ENCODE measurements at places on chromosomes 3 and 15.
A peak's percentile ranks its signal among the peaks of the same experiment; 100 is the strongest.

DNA sequence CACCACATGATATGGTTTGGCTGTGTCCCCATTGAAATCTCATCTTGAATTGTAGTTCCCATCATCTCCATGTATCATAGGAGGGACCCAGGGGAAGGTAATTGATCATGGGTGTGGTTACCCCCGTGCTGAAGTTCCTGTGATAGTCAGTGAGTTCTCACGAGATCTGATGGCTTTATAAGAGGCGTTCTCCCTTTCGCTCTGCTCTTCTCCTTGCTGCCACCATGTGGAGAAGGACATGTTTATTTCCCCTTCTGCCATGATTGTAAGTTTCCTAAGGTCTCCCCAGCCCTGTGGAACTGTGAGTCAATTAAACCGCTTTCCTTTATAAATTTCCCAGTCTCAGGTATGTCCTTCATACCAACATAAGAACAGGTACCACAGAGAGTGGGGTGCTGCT, 21.9 kb downstream of the OSTN start:
- DNase-seq: no peak

- DNase-seq: no peak
Measured at GRCh38 chr3:113783980-113784379, 37.1 kb downstream of the ATP6V1A start.

DNA sequence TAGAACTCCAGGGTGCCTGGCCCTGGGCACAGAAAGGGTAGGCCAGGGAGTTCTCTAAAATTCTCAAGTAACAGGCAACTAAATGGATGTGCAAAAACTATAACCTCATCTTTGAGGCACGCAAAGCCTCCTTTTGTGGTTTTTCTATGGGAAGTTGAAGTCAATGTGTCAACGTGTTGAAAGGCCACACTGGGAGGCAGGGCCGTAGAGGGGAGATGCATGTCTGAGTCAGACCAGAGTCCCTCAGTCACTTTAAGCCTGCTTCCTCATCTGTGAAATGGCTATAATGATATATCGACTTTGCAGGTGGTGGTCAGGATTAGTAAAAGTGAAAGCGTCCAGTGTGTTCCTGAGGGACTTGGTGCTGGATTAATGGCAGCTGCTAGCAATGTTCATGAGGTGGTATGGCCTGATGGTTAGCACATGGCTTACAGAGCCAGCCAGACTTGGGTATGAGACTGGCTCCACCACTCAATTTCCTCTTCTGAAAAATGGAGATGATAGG, 17.0 kb downstream of the TGM5 start:
- no peak for DNase-seq

GRCh38 chr3:74469713-74470112, 144.7 kb downstream of the CNTN3 start:
- no peak for DNase-seq

DNA sequence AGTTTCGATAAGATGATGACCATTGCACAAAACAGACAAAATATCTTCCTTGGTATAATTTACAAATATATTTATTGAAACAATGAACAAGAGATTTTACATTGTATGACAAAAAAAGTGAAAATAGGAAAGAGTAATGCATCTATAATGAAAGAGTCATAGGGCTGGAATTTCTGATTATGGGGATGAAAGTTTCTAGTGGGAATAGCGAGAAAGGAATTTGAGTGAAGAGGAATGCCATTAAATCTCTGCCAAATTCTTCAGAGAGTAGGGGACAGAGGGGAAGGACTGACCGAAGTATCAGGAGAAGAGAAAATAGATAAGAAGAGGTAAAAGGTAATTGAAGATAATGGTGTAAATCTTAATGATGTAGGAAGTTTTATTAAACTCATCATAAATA, 125.4 kb downstream of the VGLL3 start:
- DNase-seq: no peak

DNA sequence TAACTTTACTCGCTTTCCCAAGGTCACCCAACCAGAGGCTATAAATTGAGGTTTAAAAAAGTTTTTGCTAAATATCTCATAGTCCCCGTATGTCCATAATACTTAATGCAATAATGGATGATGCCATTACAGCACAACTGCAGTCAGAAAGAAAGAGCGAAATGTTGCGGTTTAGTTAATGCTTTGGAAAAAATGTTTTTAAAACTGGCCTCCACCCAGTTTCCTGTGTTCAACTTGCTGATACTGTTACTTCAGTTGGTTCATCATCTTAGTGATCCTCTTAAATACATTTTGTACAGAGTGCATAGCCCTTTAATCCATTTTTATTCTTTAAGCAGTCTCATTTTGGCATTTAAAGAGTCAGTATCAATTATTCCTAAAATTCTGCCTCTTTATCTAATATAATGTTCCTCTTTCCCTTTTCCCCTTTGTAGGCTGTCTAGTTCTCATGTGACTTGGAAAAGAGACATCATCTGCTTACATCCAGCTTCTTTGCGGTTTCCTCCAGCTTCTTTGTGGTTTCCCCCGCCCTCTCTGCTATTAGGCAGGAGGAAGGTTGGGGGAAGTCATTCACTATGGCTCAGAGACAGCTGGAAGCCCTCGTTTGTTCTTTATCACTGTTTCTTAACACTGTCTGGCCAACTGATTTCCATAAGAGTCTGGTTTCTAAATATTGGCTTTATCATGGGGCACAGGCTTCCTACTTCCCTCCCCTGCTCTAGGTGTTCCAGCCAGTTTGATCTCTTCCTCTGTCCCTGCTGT, 154.3 kb downstream of the GOLIM4 start:
- no peak for DNase-seq

GRCh38 chr15:87703327-87704111, 553.0 kb downstream of the NTRK3 start:
- no peak for DNase-seq

DNA sequence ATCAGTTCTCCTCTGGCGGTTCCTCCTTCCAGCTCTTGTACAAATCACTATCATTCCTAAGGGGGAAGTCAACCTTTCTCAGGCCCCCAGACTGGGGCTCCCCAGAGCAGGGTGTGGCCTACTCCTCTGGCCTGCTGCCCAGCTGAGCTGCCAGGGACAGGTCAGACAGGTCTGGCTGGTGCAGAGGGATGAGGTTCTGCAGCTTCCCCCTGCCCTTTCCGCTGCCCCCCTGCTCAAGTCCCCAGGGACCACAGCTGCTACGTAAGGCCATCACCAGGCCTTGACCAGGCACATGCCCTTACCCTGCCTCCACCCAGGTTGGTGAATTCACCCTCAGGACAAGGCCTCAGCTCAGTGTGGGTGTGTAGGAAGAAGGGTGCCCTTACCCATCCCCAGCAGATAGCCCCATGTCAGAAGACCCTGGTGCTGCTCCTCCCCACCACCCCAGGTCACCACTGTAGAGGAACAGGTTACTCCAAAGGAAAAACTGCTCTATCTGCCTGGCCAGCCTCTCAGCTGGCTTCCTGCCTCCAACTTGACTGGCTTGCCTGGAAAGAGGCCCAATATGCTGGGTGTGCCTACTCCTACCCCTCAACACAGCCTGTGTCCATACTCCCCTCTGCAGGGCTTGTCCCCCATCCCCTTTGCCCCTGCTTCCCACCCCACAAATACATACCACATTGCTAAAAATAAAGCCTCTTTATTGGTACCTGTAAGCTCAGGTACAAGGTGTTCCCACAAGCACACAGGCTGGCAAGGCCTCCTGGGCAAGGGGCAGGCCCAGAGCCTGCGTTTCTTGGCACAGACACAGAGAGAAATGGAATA, 12.0 kb downstream of the CSRNP1 start:
- DNase-seq: no peak

- peak; percentile 20 for DNase-seq
Measured at GRCh38 chr3:141094790-141095545, 43.8 kb downstream of the SPSB4 start.

DNA sequence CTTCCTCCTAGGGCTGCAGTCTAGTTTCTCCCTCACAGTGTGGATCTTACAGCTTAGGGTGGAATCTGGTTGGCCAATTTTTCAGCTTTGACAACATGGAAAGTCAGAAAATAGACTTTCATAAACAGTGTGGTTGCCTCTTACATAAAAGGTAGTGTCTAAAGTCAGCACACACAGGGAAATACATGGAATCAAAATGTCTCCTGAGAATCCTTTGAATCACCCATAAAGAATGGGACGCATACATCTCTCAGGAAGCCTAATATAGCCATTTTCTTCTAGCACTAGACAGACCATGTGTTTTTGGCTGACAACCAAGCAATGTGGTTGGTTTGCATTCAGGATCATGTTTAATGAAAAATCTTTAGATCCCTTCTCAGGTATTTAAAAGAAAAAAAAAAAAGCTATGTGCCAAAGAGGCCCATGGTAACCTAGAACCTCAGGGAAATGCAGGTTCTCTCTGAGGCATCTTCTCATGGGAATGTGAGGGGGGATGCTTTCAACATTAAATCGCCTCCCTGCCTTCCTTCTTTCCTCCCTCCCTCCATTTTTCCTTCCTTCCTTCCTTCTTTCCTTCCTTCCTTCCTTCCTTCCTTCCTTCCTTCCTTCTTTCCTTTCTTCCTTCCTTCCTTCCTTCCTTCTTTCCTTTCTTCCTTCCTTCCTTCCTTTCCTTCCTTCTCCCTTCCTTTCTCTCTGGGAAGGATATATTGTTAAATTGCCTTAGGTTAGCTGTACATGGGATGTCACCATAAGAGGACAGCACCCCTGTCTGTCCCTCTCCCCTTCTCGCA, 34.3 kb upstream of the ZBTB38 start:
- no peak for DNase-seq

DNA sequence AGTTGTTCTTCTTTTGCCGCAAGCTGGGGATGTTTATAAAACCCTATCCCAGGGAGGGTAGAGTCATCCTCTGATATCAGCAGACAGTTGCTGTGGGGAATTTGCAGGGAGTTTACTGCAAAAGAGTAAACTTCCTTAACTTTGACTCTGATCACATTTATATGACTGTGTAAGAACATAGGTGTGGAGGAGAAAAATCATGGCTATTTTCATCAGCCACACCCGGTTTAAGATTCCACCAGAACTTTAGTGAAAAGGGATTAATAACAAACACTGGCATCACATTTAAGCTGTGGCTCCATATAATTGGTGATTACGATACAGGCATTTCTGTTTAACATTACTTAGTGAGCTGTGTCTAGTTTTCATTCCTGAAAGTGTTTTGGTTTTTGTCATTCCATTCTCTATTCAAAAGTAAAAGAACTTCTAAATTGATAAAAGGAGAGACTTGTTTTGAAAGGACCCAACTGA, 143.1 kb downstream of the MYLK start:
- DNase-seq: no peak

GRCh38 chr3:124981472-124981871, 46.9 kb upstream of the MUC13 start:
- DNase-seq: no peak

DNA sequence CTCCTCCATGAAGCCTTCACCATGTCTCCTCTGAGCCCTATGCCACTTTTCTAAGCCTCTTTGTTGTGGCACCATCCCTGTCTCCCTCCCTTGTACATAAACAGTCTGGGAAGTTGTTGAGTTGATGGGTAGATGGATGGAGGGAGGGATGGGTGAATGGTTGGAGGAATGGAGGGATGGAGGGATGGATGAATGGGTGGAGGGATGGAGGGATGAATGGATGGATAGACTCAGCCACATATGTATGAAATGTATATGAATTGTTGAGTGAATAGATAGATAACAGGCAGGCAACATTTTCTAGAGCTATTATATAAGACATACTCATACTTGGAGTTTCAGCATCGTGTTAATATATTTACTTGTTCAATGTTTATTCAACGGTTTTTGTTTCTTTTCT, 58.3 kb upstream of the HES1 start:
- no peak for DNase-seq

DNA sequence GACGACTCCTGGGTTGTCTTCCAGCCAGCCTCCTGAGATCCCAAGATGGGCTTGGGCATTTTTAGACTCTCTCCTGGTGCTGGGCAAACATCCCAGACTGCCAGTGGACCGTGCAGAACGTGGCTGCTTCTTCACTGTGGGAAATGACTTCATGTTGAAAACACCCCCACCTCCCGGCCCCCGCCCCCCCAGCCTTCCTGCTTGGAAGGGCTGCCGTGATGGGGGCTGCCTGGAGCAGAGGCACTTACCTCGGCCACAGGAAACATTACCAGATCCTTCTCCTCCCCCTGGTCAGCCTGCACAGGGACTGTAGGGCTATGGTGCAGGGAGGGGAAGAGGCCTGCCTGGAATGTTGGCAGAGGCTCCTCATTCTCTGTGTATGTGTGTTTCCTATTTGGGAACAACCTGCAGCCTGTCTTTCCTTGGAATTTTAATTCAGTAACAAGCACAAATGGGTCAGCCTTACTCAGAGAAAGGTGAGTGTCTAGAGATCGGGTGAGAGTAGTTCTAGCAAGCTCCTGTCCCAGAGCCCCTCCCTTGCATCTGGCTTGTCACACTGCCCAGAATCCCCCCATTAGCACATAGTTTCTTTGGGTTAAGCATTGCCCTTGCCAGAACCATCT, 90.8 kb downstream of the ANP32A start:
- peak; percentile 14 for DNase-seq

DNA sequence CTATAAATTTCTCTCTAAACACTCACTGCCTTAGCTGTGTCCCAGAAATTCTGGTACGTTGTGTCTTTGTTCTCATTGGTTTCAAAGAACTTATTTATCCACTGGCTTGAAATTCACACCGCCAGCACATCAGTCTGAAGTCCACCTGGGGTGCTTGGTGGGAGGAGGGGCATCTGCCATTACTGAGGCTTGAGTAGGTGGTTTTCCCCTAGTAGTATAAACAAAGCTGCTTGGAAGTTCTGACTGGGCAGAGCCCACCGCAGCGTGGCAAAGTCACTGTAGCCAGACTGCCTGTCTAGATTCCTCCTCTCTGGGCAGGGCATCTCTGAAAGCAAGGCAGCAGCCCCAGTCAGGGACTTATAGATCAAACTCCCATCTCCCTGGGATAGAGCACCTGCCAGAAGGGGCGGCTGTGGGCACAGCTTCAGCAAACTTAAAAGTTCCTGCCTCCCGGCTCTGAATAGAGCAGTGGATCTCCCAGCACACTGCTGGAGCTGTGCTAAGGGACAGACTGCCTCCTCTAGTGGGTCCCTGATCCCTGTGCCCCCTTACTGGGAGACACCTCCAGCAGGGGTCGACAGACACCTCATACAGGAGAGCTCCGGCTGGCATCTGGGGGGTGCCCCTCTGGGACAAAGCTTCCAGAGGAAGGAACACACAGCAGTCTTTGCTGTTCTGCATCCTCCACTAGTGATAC, 114.1 kb downstream of the SUCLG2 start:
- no peak for DNase-seq

Measured in amniotic stem cell (primary cell).